ENCODE measurements at places on chromosomes 4 and X.

- DNase-seq: no peak
Observed at GRCh38 chr4:109495514-109495913, 61.9 kb downstream of the SEC24B start.

GRCh38 chr4:93302310-93302709, 526.2 kb upstream of the ATOH1 start:
- no peak for DNase-seq

- no peak for DNase-seq
Observed at GRCh38 chrX:18674417-18674787, 2.5 kb upstream of the RS1 start.

GRCh38 chrX:114134465-114134864, 449.4 kb upstream of the HTR2C start:
- no peak for DNase-seq

- DNase-seq: no peak
Observed at GRCh38 chr4:35500812-35501211, 743.5 kb downstream of the ARAP2 start.

DNA sequence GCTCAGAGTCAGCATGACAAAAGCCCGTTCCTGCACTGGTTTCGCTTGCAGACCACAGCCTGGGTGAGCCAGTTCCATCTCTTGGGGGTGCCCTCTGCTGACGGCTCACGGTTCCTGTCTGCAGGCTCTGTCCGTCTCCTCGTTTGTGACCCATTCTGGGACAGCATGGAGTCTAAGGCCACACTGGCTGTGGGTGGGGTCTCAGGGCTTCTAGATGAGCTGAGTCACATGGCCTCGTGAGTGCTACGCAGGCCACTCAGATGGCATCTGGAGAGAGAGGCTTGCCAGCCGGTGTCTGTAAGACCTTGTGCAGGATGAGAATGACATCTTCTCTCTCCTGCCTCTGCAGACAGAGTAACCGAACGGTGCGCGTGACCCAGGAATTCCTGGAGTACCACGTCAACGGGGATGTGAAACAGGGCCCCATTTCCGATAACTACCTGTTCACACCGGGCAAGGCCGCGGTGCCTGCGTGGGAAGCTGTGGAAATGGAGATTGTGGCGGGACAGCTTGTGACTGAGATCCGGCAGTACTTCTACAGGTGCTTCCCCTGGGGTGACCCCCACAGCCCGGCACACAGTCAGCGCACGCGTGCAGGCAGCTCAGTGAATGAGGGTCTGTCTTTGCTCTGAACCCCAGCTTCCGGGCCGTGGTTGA, 31.6 kb upstream of the MRFAP1 start:
- peak; percentile 8 for DNase-seq

DNA sequence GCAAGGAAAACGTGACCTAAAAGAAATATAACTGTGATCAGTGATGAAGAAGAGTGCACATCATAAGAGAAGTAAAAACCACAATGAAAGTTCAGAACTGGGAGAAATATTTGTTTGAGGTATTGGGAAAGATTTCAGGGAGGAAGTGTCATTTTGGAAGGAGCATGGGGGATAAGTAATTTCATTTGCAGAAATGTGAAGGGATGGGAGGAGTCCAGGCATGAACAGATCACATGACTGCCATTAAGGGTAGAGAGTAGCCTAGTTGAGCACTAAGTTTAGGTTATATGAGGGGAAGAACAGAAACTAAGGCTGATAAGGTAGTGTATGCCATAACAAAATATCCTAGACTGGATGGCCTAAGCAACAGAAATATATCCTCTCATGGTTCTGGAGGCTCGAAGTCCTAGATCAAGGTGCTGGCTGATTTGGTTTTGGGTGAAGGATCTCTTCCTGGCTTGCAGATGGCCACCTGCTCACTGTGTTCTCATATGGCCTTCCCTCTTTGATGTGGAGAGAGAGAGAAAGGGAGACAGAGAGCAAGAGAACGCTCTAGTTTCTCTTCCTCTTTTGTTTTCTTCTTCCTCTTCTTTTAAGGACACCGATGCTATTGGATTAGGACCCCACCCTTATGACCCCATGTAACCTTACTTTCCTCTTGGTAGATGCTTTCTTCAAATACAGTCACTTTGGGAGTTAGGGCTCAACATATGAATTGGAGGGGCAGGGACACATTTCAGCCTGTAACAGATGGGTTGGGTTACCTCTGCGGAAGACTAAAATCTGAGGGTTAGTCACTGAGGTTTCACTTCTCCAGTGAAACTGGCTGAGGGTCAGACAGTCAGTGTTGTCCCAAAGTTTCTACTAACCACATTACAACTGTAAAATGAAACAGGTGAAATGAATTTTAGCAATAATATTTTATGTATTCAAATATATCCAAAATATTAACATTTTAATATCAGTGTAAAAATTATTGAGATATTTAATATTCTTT, 77.9 kb downstream of the EGF start:
- DNase-seq: no peak

DNA sequence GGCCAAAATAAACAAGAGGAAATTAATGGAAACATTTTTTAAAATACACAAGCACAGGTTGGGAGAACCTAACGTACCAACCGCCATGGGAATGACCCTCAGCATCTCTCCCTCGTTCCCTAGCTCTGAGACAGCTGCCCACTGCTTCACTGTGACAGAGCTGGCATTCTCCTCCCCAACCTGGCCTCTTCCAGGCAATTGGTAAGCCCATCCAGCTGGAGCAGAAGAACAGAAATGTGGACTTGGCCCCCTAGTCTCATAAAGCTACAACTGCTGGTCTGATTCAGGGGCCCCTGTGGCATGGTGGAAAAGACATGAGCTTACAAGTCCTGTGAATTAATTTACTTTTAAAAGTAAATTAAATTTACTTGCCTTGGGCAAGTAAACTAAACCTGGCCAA, 245.1 kb downstream of the PTTG2 start:
- no peak for DNase-seq

DNA sequence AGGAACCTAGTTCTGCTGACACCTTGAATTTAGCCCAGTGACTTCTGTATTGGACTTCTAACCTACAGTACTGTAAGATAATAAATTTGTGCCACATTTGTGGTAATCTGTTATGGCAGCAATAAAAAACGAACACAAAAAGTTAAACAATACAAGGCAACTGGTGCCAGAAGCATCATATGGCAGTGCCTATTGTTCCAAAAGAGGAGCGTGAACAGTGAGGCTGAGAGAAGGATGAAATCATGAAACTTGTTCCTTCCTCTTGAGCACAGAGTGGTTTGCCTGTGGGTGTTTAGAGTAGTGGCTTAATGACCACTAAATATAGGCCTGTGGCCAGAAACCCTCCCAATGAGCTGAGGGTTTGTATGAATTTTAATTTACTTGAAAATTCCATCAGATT, 69.7 kb upstream of the PGRMC2 start:
- DNase-seq: no peak

DNA sequence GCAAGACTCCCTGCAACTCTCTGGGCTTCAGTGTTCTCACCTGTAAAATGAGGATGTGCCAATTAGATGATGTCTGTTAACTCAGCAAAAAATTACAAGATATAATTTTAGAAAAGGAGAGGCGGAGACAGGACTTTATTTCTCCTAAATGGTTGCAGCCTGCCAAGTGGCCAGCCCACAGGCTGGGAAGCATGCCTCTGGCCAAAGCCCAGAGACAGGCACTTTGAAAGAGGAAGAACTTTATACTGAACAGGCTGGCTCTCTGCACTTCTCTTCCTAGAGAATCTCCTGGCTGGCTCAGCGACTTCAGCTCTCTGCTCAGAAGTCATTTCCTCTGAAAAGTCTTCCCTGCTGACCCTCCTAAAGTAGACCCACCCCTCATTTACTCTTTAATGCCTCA, 3.7 kb downstream of the PRDM5 start:
- DNase-seq: no peak

DNA sequence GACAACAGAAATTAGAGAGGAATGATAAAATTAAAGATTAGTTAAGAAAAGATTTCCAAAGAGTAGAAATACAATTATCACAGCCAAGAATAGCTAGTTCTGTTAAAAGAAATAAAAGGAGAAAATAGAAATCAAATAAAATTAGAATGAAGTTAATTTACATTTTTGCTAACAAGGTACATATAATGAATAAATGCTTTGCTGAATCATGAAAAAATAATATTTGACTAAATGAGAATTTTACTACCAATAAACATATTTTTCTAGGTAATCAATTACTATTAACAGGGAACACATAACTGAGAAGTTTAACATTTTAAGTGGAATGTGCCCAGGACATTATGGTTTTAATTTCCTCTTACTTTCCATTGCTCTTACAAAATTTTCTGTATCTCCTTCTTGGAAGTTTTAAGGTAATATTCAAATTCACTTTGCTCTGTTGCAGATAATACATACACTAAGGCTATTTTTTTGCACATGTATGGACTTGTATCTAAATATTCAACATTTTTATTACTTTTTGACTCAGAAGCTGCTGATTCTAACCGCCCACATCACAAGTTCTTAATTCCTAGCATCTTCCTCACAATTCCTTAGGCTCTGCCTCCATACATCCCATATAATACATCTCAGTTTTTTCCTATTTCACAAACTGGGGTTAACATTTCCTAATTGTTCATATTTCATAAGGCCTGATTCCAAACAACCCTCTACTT, 870.7 kb upstream of the INTU start:
- no peak for DNase-seq

- no peak for DNase-seq
Observed at GRCh38 chr4:20926529-20926928, 226.3 kb downstream of the PACRGL start.

- DNase-seq: no peak
Observed at GRCh38 chr4:130574215-130574614, 1478.3 kb downstream of the C4orf33 start.

GRCh38 chr4:78058591-78059523, 1.7 kb downstream of the FRAS1 start:
- DNase-seq: no peak

- no peak for DNase-seq
Observed at GRCh38 chrX:14274691-14275090, 245.0 kb upstream of the GEMIN8 start.

DNA sequence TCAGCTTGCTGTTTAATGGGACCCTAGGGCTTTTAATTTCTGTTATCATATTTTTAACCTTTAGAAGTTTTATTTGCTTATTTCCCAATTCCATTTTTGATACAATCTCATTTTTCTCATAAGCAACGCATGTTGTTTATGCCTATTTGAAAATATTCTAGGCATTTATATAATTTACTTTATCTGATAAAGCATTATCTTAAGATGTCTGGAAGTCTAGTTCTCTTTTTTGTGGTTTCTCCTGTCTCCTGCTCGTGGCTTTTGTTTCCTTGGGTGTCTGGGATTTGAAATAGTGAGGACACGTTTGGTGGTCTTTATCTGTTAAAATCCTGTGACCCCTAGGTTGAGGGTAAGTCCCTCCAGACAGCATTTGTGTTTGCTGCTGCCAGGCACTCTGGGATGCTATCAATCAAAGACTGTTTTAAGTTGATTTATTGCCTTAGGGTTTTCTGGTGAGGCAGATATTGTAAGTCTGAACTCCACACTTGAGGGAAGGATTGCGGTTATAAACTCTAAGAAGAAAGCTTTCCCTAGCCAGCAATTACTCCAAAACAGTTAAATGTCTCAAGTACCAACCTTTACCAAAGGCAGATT, 208.0 kb downstream of the PRDM5 start:
- DNase-seq: no peak

- no peak for DNase-seq
Observed at GRCh38 chr4:161817914-161818313, 345.9 kb downstream of the FSTL5 start.

GRCh38 chrX:1361275-1361674, 24.7 kb downstream of the IL3RA start:
- no peak for DNase-seq

- DNase-seq: no peak
Observed at GRCh38 chr4:4383085-4383484, 3.8 kb upstream of the NSG1 start.

- no peak for DNase-seq
Observed at GRCh38 chr4:141768954-141769353, 132.6 kb downstream of the IL15 start.

GRCh38 chr4:75655562-75655961, 17.6 kb downstream of the G3BP2 start:
- peak; percentile 61 for DNase-seq

DNA sequence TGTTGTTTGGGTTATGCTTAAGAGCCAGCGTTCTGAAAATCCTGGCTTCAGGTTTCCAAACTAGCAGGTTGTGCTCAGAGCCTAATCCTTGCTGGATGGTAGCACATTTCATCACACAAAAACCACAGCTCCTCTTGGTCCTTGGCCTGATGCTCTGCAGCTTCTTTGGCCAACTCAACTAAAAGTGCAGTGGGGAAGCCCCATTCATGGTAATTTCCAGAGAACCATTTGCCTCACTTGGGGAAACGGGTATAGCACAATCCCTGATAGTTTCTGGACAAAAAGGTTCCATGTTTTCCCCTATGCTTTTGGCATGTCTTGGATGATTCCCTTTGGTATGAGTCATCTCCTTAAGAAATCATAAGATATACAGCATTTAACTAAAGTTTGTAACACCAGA, 78.7 kb downstream of the SYNPO2 start:
- DNase-seq: no peak

DNA sequence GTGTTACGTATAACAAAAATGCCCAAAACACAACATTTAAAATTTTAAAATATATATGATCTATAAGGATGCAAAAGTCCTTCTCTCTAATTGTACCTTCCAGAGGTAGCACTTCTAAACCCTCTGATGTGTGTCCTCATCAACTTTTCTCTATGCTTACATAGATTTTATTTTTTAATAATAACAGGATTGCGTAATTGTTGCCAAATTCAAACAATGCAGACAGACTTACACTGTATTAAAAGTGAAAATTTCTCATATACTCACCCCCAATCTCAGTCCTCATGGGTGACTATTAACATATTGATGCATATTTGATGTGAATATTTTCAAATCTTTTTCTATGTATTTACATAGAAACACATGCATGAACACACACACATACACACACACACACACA, 144.0 kb downstream of the RBMX2 start:
- DNase-seq: no peak

DNA sequence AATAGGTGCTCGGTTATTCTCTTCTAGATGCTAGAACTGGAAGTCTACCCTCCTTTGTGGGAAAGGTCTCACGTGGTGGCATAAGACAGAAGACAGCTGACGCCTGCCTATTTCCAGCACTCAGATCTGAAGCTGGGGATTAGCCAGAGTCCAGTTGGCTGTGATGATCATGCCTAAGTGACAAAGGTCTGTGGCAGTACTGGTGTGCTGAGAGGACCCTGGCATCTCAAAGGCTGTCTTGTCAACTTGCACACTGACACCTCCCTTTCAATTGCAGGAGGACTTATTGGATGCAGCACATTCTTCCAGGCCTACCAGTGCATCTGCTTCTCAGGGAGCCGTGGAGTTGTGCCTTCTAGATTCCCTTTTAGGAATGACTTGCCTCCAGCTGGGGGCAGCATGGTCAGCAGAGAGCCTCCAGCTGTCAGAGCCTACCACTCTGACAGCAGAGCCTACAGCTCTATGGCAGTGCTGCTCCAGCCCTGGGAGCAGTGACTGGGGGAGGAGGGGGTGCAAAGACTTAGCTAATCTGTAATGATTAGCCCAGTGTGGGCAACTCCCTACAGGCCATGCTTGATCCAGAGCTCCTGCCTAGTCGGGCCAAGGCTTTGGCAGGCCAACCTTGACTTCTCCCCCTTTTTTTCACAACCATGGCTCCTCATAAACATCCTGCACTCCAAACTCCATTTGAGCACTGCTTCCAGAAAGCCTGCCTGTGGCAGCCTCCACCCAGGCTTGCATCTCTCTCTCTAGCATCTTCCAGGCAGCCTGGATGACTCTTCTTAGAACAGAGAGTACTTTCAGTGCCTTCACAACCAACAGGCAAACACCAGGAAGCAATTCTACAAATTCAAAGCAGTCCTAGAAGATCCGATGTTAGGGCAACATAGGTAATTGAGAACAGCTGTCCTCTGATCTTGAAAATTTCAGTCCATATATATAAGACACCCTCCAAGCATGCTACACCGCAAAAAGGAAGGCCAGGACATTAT, 13.8 kb upstream of the FGFBP2 start:
- DNase-seq: no peak

Measured in activated CD4-positive, alpha-beta T cell treated with anti-CD3 and anti-CD28 coated beads, Interleukin-10, Interleukin-2, amounts not matched to agents 100 ng/mL and 50 ng/mL, durations not matched to agents 16 hours and 8 hours (primary cell).